ENCODE measurements at places on chromosomes 12 and 14. TPM values are rescaled to one million over a fixed set of nuclear protein-coding genes. Genes with fewer than 3 reads are reported as not detected.

Gene ABCD2
- total RNA-seq: 0.40 TPM

Gene INHBC
- not detected for total RNA-seq

Gene AMDHD1
- total RNA-seq: 0.13 TPM

Gene HOTAIR
- not detected for total RNA-seq

Gene KRT85
- total RNA-seq: not detected
